CD4-positive, alpha-beta memory T cell (primary cell): ENCODE measurements at places on chromosomes 13 and 19. TPM values are rescaled to one million over a fixed set of nuclear protein-coding genes. Genes with fewer than 3 reads are reported as not detected.

The NUP62 gene
- total RNA-seq, result 68.2 TPM

The MEF2B gene
- total RNA-seq, result 5.2 TPM

The CEACAM16 gene
- not detected for total RNA-seq

The KIR2DL1 gene
- not detected for total RNA-seq

The C1QTNF9B gene
- not detected for total RNA-seq

DNA sequence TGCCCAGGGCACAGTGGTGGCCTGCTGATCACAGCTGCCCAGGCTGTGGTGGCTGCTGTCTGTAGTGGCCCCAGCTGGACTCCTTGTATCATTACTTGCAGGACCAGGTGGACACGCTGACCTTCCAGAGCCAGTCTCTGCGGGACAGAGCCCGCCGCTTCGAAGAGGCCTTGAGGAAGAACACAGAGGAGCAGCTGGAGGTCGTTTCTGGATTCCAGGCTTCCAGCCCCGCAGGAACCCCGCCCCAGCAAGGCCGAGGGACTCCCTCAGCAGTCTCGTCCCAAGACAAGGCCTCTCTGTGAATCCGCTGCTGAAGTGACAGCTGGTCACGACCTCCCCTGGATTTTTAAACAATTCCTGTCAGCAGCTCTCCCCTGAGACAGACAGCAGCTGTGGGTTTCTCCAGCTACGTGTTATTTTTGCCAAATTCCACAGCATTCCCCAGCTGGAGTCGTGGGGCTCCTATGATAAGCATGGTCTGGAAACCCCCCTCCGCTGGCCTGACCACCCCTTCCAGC lies 98.3 kb downstream of the SLC7A1 start:
- DNase-seq, result no peak

- no peak for DNase-seq
These were observed 79.6 kb upstream of the DOCK9 start for GRCh38 chr13:99057310-99057975.

- DNase-seq, result no peak
These were observed 142.8 kb downstream of the KLF5 start for GRCh38 chr13:73201626-73202025.

DNA sequence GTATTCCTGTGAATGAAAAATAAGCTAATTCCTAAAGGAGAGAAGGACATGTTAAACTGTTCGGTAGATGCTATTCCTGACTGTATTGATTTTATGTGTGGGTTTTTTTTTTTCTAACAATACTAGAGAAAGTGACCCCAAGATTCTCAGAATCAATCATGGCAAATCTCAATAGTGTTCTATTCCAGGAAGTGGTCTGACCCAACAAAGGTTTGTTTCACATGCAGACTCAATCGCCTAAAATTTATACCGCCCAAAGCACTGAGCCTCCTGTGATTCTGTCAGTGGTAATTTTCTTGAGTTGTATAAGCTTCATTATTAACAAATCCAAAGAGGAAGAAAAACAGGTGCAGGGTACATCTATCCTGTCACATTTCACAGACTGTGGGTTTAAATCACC lies 293.7 kb downstream of the SUCLA2 start:
- DNase-seq, result no peak

DNA sequence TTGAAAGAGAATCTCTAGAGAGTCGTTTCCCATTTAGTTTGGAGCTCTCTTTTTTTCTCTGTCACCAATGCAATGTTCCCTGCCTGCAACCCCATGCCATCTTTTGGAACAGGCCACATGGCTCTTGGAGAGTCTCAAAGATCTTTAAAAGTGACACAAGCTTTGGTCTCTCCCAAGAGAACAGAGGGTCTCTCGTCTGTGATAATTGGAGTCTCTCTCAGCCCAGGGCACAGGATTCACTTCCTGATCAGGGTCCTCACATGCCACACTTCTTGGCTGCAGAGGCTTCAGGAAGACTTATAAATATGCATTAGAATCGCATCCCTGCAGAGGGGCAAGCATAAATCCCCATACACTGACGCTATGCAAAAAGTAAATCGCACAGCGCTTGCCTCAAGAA lies 240.5 kb downstream of the IRS2 start:
- DNase-seq, result no peak

GRCh38 chr13:26372747-26373146 lies 118.8 kb downstream of the CDK8 start:
- DNase-seq, result peak; percentile 10

DNA sequence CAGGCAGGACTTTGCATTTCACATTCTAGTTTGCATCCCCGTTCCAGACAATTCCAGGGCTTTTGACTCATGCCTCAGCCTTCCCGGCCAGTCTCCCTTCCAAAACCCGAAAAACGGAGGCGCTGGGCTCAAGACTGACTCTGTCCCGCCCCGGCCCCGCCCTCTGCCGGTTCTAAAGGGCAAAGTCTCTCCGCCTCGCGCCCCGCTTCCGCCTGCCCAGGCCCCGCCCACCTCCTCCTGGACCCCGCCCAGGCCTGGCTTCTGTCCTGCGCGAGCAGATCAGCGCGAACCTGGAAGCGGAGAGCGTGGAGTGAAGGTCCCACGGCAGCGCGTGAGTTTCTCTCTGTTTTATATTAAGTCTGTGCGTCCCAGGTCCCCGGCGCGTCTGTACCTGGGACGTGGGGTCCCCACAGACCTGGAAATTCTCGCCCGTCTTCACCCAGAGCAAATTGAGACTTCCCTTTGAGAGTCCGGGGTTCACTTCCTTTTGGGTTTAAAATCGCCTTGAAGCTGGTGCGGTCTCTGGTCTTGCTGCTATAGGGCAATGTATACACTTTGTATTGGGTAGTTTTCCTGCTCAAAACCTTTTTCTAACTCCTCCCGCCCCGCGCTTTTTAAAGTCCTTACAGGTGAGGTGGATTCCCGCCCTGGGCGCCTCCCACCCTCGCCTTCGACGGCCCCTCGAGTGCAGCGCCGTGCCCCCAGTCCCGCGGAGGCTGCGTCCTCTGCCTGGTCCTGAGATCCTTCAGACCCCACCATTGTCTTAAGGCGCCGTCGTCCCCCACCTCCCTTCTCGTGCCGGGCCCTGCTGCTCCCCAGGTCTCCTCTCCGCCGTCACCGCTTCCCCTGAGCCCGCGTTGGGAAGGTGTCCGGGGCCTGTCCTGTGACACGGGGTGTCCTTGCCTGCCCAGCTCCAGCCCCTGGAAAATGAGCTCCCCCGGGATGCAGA lies 31.2 kb downstream of the ZNF701 start:
- peak; percentile 92 for DNase-seq

DNA sequence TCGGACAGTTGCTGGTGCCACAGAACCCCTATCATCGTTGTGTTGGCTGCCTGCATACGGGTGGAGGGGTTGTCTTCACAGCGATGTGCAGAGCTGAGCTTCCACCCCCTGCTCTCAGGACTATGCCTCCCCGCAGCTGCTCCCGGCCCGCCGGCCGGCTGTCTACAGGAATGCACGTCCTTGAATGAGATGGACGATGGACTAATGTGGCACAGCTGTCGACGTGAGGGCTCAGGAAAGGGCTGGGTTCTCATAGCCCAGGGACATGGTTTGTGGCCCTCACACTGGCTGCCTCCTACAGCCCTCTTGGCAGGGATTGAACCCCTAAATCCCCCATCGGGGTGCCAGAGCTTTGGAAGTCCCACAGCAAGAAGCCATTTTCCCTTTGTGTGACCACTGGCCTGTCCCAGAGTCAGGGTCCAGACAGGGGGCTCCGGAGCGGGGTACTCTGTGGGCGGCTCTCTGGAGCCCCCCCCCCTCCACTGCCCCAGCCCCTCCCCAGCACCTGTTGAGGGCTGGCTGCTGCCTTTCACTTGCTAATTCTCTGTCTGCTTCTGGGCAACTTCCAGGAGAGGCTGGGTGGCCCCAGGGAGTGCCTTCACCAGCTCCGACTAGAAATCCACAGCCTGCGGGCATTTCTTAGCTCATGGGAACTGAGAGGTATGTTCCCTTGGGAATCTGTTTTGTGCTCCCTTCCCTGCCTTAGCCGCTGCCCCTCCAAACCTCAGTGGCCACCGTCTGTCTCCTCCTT lies 40.2 kb downstream of the TSSK6 start:
- DNase-seq, result no peak

GRCh38 chr13:29294821-29295220 lies 300.7 kb downstream of the SLC7A1 start:
- no peak for DNase-seq

DNA sequence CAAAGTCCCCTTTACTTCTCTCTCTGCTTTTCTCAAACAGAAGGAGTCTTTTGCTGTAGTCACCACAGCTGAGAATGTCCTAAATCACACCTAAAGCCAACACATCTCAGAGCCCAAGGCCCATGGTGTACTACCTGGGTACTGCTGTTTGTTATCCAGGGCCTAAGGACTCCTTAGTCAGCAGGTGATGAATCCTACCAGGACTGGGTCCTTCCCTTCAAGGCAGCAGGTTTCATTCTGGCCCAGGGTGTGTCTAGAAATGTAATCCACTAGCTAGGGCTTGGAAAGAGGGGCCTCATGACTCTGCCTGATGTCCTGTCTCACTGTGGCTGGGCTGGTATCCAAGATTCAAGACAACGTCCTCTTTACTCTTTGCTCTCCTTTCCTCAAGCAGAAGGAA lies 36.2 kb upstream of the ENOX1 start:
- no peak for DNase-seq

GRCh38 chr19:18204394-18205199 lies 755 bp upstream of the RAB3A start:
- DNase-seq, result no peak

- no peak for DNase-seq
These were observed 23.0 kb downstream of the HS6ST3 start for GRCh38 chr13:96112936-96113335.

GRCh38 chr19:48415395-48415794 lies 21.9 kb downstream of the GRIN2D start:
- peak; percentile 69 for DNase-seq

DNA sequence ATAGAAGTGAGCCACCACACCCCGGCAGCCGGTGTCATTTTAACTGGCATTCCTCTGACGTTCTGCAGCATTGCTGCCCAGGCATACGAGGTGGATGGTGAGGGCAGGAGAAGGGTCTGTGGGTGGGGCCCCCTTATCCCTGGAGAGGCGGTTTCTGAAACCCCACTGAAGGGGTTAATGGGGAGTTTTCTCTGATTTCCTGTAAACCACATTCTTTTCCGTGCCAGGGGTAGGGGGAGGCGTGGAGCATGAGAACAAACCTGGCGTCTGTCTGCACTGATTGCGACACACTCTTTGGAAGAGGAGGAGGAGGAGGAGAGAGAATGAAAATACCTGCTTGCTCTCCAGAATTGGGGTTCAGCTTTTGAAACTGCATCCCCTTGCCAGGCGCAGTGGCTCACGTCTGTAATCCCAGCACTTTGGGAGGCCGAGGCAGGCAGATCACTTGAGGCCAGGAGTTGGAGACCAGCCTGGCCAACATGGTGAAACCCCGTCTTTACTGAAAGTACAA lies 2.7 kb upstream of the C3 start:
- DNase-seq, result no peak

DNA sequence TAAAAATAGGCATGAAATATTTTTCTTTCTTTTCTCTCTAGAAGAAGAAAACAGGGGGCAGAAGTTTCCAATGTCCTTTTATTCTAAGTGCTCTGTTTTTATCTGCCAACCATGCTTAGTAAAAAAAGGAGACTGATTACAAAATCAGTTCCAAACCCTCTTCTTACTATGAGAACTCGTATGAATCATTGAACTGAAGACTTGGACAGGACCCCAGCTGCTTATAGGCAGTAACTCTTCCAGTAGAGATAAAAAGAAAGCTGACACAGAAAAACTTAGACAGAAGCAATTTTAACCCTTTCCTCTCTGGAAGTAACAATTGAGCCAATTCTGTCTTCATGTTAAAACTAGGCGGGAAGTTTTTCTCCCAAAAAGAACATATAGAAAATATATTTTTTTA lies 24.5 kb upstream of the FREM2 start:
- DNase-seq, result no peak

- no peak for DNase-seq
These were observed 23.8 kb downstream of the LRFN3 start for GRCh38 chr19:35959968-35960320.

DNA sequence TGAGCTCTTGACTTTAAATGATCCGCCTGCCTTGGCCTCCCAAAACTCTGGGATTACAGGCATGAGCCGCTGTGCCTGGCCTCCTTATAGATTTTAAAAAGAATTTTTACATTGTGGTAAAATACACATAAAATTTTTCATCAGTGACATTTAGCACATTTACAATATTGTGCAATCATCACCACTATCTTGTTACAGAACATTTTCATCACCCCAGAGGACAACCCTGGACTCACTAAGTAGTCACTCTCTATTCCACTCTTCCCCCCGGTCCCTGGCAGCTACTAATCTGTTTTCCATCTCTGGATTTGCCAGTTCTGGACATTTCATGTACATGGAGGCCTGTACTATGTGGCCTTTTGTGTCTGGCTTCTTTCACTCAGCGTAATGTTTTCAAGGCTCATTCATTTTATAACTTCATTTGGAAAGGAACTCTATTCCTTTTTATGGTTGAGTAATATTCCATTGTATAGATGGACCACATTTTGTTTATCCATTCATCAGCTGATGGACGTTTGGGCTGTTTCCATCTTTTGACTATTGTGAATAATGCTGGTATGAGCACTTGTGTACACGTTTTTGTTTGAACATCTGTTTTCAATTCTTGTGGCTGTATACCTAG lies 19.9 kb downstream of the MEGF8 start:
- no peak for DNase-seq
